ENCODE measurements at places on chromosomes 6 and 20.

DNA sequence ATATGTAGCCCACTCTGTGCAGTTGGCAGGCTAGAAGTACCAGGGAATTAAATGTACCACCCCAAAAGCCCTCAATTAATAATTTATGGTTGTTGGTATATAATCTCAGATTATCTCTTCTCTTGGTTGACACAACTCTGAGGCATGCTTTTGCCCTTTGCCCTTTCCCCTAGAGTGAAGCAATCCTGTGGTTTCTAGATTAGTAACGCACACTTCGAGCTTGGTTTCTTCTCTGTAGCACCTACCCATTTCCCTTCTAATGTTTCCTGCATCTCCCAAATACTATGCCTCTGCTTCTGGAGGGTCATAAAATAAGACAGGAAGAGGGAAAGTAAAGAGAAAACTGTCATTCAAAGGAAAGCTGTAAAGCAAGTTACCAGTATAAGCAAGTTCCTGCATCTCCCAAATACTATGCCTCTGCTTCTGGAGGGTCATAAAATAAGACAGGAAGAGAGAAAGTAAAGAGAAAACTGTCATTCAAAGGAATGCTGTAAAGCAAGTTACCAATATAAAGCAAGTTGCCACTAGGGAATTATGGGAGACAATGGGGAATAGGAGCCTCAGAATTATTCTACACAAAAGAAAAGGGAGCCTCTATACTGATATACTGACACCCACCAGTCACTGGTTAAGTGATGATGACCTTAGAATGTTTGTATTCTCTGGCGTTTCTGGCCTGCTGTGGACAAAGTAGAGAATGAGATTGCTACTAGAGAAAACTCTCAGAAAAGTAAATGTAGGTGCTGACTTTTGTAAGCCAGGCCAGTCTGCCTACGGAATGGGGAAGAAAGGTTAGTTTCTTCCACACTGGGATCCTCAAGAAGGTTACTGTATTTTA is 862.6 kb upstream of the MAN1A1 start:
- no peak for DNase-seq

- no peak for DNase-seq
Measured at GRCh38 chr20:32078791-32079190, 26.7 kb downstream of the HCK start.

- DNase-seq = no peak
Measured at GRCh38 chr20:44264287-44264686, 17.2 kb downstream of the GDAP1L1 start.

- DNase-seq = no peak
Measured at GRCh38 chr6:164928728-164929407, 380.5 kb downstream of the C6orf118 start.

GRCh38 chr6:144134176-144134575 is 16.1 kb upstream of the STX11 start:
- no peak for DNase-seq

GRCh38 chr6:5094327-5094726 is 9.2 kb downstream of the PPP1R3G start:
- peak; percentile 38 for DNase-seq

- peak; percentile 92 for DNase-seq
Measured at GRCh38 chr6:52503851-52504781, 72.7 kb downstream of the TRAM2 start.

DNA sequence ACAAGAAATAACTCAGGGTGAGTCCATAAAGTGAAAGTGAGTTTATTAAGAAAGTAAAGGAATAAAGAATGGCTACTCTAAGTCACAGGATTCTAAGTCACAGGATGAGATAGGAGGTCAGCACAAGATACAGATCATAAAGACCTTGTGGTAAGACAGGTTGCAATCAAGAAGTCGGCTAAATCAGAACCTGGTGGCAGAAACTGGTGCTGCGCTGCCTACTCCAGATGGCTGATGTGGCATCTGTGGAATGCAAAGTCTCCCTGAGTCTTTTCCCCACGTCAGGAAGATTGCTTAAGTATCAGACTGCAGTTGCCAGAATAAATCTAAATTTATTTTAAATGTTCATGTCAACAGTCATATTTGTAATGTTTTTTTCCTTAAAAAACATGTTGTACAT is 10.7 kb upstream of the KCNK15 start:
- peak; percentile 84 for DNase-seq

DNA sequence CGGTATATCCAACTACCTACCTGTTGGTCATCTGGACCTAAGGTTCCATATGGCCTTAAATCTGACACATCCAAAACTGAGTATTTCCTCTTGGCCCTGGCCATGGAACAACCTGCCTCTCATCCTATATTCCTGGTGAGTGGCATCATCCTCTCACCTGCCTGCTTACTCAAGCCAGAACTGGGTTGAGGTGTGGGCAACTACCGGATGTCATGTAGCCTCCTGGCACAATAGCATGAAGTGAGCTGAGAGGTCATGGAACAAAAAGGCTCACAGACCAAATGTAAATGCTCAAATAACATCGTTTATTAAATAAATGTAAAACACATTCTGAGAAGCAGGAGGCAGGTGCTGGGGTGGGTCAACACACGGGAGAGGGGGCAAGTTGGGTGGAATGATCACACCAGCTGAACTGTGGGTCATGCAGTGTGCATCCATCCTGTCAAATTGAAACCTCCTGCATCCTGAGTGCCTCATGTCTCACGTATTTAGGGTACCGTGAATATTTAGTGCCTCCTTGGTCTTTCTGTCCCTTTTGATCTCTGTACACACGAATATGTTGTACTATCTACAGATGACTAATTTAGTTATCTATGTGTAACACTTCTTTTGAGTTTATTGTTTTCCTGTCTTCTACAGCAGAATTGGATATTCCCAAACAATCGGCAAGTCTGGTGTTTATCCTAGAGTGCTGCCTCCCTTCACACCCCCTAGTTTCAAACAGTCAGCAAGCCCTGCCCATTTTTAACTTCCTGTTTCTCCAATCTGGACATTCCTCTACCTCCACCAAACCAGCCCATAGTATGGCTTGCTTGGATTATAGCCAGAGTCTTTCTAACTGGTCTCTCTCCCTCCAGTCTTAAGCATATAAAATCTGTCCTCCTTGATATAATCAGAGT is 7.9 kb upstream of the POU5F1 start:
- DNase-seq = no peak

- DNase-seq = no peak
Measured at GRCh38 chr6:85675030-85675819, 32.5 kb upstream of the SYNCRIP start.

- DNase-seq = no peak
Measured at GRCh38 chr6:1856381-1856780, 246.7 kb downstream of the FOXC1 start.
